Activated CD8-positive, alpha-beta memory T cell treated with anti-CD3 and anti-CD28 coated beads, Interleukin-2, amount 50 U/mL, for 48 hours (primary cell): ENCODE measurements at places on chromosomes 3 and 15.

DNA sequence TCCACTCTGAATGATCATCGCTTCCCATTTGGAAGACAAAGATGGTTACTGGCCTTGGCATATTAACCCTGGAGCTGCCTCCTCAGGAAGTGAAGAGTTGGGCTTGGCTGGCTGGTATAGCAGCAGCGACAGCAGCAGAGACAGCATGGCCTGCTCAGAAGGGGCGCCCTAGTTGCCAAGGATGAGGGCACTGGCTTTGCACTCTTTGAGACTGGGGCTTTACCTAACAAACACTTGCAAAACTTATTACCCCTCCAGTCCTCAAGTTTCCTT lies 68.5 kb upstream of the RBP1 start:
- no peak for DNase-seq

DNA sequence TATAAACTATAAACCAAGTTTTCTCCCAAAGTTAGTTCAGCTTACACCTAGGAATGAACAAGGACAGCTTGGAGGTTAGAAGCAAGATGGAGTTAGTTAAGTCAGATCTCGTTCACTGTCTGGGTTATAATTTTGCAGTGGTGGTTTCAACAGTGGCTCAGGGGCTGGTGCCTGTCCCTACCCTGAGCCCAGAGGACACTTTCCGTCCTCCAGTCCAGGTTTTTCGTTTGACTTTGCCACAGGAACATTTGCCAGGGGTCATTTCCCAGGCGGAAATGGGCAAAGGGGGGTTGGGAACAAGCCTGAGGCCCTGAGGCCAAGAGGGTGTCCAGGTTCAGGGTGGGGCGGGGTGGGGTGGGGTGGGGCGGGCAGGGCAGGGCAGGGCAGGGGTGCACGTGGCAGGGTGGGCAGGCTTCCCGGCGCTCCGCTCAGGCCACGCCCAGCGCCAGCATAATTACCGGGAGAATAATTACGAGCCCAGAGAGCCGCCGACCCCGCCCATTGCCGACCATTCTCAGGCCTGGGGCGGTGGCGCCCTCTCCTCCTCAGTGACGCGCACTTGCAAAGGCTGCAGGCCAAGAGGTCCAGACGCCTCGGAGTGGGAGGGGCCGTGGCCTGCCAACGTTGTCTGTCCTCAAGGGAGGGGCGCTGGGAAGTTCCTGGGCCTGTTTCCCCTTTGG lies 70.4 kb downstream of the KLF13 start:
- DNase-seq: no peak

DNA sequence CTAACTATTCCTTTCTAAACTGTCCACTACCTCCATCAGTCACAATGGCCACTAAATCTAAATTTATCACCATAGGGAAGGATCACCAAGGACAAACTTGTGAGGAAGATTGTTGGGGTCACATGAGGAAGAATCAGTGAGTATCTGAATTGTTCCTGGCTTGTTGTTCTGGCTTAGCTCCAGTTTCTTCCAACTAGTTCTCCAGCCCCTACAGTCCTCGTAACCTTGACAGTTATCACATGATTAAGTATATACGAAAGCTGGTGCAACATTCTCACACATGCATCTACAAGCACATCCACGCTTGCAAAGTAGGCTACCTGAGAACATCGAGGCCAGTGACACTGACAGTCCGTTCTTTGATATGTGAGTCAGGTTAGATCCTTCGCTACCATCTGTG lies 46.0 kb downstream of the RUBCN start:
- no peak for DNase-seq

DNA sequence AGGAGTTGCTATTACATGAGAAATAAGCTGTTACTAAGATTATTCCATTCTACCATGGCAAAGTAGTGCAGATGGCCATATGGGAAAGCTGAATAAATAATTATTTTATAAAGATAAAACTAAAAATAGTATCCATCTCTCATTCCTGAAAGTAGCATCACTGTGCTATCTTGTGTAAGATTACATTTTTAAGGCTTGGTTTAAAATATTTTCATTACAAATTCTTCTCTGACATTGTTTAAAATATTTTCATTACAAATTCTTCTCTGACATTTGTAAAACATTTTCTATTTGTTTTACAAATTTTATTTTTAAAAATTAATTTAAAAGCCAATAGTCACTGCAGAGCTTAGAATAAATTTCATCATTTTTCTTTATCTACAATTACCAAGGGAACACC lies 665.5 kb upstream of the NAALADL2 start:
- no peak for DNase-seq

- no peak for DNase-seq
These were observed 34.2 kb upstream of the B3GNT5 start for GRCh38 chr3:183218826-183219225.

GRCh38 chr3:45906681-45907407 lies 20.5 kb downstream of the CCR9 start:
- no peak for DNase-seq

DNA sequence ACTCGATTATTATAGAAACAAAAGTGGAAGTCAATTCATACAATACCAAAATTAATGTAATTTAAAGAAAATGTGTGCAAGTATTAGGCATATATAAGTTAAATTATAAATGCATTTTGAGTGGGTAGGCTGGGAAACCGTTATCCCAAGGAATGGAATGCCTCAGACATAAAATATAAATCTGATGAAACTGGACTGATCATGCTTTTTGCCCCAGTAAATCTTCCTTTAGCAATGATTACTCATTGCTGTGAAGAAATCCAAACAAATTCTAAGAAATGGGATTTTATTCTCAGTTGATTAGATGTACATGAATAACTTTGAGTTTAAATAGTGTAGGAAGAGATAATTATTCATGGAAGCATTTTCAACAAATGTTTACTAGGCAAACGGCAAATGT lies 185.5 kb upstream of the KCNMB2 start:
- no peak for DNase-seq

- DNase-seq: no peak
These were observed 74.9 kb upstream of the CHRNB4 start for GRCh38 chr15:78715930-78716329.

- DNase-seq: no peak
These were observed 55.9 kb upstream of the PIK3CB start for GRCh38 chr3:138890555-138891187.

DNA sequence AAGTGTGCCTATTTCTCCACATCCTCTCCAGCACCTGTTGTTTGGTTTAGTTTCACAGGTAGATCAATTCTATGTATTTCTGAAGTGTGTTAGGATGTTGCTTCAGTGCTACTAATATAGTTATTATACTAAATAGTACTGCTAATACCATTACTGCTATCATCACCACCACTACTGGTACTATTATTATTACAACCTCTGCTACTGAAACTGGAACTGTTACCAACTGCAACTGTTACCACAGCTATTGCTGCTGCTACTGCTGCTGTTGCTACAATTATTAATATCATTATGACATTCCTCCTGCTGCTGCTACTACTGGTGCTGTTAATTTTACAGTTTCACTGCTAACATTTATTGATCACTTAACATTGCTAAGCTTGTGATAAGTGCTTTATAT lies 8.3 kb upstream of the LMOD3 start:
- no peak for DNase-seq

DNA sequence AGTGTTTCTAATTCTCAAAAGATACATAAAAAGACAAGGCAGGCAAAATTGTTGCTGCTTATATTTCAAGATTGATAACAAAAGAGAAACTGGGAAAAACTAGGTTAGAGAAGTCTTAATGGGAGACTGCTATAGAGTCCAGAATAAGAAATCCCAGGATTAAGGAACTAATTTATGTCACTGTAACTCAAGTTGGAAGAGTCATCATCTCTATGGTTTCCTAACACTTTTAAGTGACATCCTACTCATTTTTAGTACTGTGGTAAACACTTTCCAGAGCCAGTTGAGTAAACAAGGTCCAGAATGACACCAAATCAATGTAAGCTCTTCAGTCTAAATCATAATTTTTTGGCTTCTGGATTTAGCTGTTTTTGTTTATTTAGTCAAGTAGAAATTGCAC lies 8.0 kb downstream of the CLDN16 start:
- DNase-seq: no peak

- no peak for DNase-seq
These were observed 98.9 kb upstream of the SLC6A6 start for GRCh38 chr3:14303336-14304100.

GRCh38 chr3:128315313-128315712 lies 151.4 kb downstream of the DNAJB8 start:
- peak; percentile 36 for DNase-seq

DNA sequence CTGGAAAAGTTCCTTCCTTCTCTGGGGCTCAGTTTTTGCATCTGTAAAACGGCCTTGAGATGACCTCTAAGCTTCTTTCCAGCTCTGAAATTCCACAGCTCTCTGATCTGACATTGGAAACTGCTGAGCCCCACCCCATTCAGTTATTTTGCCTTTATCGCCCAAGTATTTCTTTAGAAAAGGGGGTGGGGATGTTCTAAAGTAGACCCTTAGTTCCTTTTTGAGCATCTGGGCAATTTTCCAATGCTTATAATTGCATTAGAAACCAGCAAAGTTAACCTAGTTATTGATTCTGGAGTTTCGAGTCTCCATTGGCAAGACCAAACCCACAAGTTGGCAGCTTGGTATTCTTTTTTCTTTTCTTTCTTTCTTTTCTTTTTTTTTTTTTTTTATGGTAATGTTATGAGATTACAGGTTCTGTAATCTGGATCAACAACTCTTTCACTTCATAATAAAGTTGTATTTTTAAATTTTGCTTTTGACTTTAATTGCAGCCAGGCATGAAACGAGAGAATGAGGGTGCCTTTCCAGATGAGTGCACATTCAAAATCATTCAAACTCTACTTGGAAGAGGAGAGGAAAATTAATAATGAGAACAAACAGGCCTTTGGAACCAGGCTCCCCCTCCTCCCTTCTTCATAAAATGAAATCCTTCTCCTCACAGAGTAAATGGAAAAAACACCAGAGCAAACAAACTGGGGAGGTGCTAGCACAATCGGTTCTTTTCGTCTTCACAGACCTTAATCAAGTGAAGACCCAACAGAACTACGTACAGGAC lies 76.8 kb upstream of the LRIG1 start:
- no peak for DNase-seq

- DNase-seq: no peak
These were observed 10.6 kb upstream of the TNIK start for GRCh38 chr3:171470714-171471227.

GRCh38 chr15:89164712-89165211 lies 56.6 kb downstream of the RLBP1 start:
- DNase-seq: no peak

- no peak for DNase-seq
These were observed 48.2 kb upstream of the PHLDB2 start for GRCh38 chr3:111810909-111811308.

DNA sequence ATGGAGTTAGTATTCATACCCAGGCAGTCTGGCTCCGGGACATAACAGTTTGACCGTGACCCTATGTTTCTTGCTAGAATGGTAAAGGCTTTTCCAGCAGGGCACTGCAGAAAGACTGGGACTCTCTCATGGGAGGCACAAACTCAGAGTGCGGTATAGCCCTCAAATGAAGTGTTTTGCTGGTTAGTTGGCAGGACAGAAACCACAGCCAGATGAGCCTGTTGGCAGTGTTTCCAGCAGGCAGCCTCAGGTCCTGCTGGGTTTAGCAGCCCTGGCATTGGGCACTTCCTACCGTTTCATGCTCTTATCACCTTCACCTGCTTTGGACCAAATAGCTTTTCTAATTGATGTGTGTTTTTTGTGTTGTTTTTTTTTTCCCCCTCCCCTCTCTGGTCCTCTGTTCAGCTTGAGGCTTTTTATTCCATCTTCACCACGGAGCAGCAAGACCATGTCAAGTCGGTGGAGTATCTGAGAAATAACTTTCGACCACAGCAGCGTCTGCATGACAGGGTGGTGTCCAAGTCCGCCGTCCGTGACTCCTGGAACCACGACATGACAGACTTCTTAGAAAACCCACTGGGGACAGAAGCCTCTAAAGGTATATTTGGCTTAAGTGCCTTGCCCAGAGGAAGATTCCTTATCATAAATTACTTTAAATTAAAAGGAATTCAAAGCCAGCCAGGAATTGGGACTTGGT lies 205.6 kb downstream of the FEZF2 start:
- no peak for DNase-seq

- DNase-seq: no peak
These were observed 16.0 kb downstream of the TM2D3 start for GRCh38 chr15:101635944-101636727.

DNA sequence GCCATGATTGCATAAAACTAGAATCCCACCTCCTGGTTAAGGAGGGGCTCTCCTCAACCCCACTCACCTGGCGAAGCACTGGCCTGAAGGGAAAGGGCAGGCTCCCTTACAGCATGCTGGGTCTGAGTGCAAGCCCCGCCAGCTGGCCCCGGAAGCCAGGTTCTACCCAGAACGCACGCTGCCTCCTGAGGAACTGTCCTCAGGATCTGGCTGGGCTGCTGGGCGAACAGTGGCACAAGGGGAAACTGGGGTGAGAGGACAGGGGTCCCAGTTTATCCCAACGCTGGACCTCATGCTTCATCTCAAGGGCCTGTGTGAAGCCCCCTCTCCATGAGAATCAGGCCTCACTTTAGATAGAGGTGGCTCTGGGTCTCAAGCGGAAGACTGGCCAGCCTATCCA lies 47.5 kb downstream of the NUP210 start:
- no peak for DNase-seq

GRCh38 chr15:39756806-39757522 lies 25.7 kb downstream of the FSIP1 start:
- DNase-seq: no peak

DNA sequence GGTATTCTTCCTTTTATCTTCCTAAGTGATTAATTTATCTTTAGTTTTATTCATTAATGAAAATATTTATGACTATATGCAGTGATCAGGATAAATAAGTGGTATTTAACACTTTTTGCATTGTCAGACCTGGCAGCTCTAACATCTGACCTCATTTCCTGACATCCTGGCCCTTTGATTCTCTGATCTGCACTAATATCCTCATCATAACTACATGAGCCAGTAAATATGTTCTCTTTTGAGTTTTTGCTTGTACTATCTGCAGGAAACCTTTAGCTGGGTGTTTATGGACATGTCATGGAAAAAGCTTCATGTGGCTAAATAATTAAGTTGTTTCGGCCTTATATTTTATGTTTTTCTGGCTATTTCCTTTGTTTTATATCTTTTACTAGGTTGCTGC lies 10.5 kb downstream of the NKTR start:
- DNase-seq: no peak

DNA sequence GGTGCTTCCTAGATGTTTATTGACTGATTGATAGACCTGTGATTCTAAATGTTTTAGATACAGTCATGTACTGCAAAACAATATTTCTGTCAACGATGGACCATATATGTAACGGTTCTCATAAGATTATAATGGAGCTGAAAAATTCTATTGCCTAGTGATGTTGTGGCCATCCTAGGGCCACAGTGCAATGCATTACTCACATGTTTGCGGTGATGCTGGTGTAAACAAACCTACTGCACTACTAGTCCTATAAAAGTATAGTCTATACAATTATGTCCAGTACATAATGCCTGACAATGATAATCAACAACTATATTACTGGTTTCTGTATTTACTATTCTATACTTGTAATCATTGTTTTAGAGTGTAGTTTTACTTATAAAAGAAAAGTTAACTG lies 46.8 kb downstream of the CHST2 start:
- no peak for DNase-seq

- DNase-seq: no peak
These were observed 121.4 kb downstream of the KLHL25 start for GRCh38 chr15:85673326-85673725.

GRCh38 chr3:177318559-177318958 lies 121.3 kb upstream of the TBL1XR1 start:
- no peak for DNase-seq

- DNase-seq: no peak
These were observed 968.1 kb downstream of the ROBO1 start for GRCh38 chr3:78799681-78800080.
